Heart right ventricle (tissue), 16 donors: ENCODE measurements at places on chromosomes 2 and 18. TPM values are rescaled to one million over a fixed set of nuclear protein-coding genes. Genes with fewer than 3 reads are reported as not detected.

- H3K36me3 ChIP-seq: no peaks in the 10 kb centered on the region
- no peak for DNase-seq
- no peaks in the 10 kb centered on the region for H3K27me3 ChIP-seq
- no peaks in the 10 kb centered on the region for H3K4me1 ChIP-seq
- no peak overlapping the region for H3K27ac ChIP-seq
Measured at GRCh38 chr2:64952511-64953482, 36.4 kb upstream of the SLC1A4 start.

The ATP8B1 gene
- total RNA-seq: 5.6 TPM

The EPHA4 gene
- total RNA-seq: 12.9 TPM

DNA sequence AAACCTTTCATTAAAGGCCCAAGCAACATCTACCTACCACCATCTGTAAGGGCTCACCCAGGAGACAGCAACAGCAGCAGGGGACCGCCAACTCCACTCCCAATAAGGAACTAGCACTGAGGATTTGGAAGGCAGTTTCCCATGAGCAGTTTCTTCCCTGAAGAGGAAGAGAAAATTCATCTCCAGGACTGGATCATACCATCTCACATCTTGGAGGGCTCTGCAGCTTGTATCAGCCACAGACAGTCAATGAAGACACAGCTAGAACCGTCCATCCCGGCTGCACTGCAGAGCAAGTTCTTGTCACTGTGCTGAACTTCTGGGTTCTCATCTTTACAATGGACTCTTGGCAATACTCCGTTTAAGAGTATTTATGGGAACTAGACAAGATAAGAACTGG is 2.8 kb upstream of the GYPC start:
- DNase-seq: peak; percentile 0
- H3K4me3 ChIP-seq: no peak overlapping the region
- H3K27ac ChIP-seq: no peak overlapping the region
- no peaks in the 10 kb centered on the region for H3K36me3 ChIP-seq
- no peaks in the 10 kb centered on the region for H3K27me3 ChIP-seq
